ENCODE measurements at places on chromosomes 2 and 18.

- DNase-seq = no peak
These were observed 98.4 kb upstream of the MYCN start for GRCh38 chr2:15841776-15842560.

DNA sequence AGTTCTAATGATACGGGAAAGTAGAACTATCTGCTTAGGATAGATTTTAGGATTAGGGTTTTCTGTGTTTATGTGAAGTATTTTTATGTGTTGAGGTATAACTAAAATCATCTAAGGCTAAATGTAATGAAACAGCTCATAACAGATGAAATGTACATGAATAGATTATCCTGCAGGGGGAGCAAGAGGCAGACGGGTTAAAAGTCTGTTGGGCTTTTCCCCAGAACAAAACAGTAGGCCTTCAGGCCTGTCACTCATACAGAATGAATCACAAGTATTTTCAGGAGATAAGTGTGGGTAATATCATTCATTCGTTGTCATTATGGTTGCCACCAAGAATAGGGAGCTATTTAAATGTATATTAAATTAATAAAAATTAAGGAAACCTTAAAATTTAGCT, 107.9 kb upstream of the IL1R2 start:
- peak; percentile 88 for DNase-seq

DNA sequence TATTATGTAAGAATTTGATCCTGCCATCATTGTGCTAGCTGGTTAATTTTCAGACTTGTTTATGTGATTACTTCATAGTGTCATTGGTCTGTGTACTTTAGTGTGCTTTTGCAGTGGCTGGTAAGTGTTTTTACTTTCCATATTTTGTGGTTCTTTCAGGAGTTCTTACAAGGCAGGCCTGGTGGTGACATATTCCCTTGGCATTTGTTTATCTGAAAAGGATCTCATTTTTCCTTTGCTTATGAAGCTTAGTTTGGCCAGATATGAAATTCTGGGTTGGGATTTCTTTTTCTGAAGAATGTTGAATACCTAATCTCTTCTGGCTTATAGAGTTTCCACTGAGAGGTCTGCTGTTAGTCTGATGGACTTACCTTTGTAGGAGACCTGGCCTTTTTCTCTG, 72.8 kb upstream of the MC4R start:
- DNase-seq = no peak

DNA sequence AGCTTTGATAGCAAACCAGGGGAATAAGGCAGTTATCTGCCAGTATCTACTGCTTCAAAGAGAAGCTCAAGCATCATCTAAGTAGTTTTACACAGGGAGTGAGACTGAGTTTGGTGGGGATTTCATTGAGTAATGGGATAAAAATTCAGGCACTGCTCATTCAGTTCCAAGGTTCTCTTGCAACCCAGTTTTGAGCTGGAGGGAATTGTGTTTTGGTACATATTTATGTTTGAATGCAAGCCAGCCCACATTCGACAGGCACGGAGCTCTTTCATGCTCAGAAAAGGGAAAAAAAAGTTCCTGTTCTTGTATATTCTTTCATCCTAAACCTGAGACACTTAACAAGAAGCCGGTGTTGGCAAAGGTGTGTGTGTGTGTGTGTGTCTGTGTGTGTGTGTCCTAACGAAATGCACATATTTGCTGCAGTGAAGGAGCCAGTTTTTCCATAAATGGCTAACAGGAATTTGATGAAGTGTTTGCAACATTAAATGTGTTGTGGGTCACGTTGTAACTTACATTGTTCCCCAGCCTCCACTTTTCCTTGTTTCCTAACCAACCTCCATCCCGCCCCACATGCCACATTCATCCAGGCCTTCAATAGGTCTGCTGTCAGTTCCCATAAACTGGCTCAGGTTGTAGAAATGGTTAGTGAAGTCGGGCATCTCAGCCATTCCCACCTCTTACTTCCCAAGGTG, 311.1 kb downstream of the TXNL1 start:
- no peak for DNase-seq

GRCh38 chr2:134671513-134671912, 47.3 kb downstream of the TMEM163 start:
- DNase-seq = no peak

DNA sequence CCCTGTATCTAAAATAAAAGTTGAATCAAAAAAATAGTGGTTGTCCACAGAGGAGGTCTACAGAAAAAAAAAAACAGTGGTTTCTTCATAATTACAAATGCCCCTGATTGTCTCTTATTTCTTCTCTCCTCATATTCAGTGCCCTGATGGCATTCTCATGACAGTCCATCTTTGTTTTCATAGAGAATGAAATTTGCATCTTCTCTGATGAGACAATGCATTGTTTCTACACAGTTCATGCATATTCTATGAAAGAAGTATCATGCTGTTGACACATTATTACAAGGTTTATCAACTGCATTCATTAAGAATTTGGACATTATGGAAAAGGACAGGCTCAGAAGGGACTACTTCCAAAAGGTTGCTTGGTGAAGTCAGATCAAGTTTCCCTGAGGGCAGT, 59.5 kb downstream of the LHCGR start:
- no peak for DNase-seq

- DNase-seq = no peak
These were observed 63.4 kb downstream of the FAM168B start for GRCh38 chr2:131029812-131030211.

- DNase-seq = peak; percentile 79
These were observed 59.7 kb downstream of the CYP1B1 start for GRCh38 chr2:38016219-38016618.

DNA sequence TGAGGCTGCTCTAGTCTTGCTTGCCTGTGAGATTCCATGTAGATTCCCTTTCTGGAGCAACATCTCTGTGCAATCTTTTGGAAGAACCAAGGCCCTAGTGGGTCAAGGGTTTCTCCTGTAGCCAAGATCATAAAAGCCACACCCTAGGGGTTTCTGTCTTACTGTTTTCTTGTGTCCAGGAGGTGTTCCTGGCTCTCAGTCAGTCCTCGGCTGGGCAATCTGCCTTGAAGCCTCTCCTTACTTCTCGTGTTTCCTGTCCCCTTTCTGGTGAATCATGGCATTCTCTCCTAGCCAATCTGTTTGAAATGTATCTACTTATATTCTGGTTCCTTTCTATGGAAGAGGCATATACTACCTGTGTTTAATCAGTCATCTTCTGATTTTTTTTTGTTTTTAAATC, 484.8 kb upstream of the UBE2E3 start:
- DNase-seq = no peak

- DNase-seq = no peak
These were observed 710.0 kb upstream of the ID2 start for GRCh38 chr2:7971841-7972240.

- DNase-seq = no peak
These were observed 1080.2 kb downstream of the SUCLG1 start for GRCh38 chr2:83378921-83379320.

- DNase-seq = peak; percentile 89
These were observed 40.5 kb upstream of the NABP1 start for GRCh38 chr2:191637182-191638078.

DNA sequence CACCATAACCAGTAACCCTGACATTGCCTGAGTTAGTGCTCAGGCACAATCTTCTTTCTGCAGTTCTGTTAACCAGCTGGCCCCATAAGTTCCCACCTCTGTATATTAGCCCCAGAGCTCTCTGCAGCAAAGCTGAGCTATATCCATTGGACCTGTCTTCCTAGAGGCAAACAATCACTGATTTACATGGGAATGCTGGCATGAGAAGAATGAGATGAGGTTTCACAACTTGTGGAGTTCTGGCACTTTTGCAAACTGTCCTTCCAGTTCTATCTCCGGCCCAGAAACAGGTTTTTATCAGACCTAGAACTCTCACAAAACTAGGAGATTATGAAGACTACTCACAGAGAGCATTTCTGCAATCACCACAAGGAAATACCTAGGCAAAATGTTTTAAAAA, 7.9 kb upstream of the CCBE1 start:
- DNase-seq = no peak

DNA sequence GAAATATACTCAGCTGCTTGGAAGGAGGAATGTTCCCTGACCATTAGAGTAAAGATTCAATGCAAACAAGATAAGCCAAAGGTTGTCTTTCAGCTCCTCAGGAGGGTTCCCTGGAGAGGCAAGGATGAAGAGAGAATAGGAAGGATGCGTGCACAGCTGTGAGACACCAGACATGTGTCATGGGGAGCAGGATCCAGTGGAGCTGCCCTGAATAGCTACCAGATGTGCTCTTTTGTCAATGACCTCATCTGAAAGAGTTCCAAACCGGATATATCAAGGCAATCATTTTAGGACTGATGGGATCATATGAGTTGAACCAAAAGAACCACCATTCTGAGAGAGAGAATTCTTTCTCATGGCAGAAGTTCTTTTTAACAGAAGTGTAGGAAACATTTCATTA, 490.6 kb downstream of the IRS1 start:
- no peak for DNase-seq

Measured in suppressor macrophage treated with lipopolysaccharide for 1 hour (primary cell).